ENCODE measurements at places on chromosomes 12 and 14. TPM values are rescaled to one million over a fixed set of nuclear protein-coding genes. Genes with fewer than 3 reads are reported as not detected.

The ZDHHC22 gene
- 0.23 TPM for total RNA-seq

The IGF1 gene
- total RNA-seq, result not detected

The KICS2 gene
- total RNA-seq, result 8.5 TPM

The JAG2 gene
- total RNA-seq, result 24.0 TPM

The FGF23 gene
- total RNA-seq, result not detected

The GSC gene
- total RNA-seq, result 0.31 TPM

All from A549 treated with Hydrocortisone at 1 μM for 4 hours (cell line).